Glutamatergic neuron (in vitro differentiated cells): ENCODE measurements at places on chromosomes 11 and 22.

DNA sequence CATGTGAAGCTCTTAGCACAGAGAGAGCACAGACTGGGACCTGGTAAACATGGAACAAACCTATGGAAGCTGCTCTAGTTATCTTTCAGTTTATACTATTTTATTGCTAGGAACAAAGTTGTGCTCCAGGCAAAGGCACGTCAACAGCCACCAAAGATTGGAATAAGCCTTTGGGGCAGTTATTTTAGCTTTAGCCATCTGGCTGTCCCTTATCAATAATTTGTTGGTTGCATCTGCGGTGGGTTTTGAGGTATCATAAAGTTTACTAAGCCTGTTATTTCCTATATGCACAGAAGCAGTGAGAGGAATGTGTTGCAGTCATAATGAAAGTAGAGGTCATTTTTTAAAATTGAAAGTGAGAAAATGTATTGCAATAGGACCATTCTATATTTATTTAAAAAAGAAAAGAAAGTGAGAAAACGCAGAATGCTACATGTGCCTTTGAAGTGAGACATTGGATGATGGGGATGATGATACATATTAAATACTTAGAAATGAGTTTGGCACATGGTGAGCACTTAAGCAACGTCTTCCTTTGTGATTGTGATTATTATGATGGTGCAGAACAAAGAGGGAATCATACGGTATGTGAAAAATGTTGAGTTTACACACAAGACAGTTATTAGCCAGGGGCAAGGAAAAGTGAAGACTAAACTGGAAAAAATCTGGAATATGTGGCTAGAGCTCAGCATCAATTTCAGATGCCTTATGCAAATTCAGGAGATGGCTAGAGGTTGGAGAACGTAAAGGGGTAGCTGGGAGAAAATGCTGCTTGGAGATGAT is 58.3 kb downstream of the PRR5L start:
- DNase-seq: no peak

DNA sequence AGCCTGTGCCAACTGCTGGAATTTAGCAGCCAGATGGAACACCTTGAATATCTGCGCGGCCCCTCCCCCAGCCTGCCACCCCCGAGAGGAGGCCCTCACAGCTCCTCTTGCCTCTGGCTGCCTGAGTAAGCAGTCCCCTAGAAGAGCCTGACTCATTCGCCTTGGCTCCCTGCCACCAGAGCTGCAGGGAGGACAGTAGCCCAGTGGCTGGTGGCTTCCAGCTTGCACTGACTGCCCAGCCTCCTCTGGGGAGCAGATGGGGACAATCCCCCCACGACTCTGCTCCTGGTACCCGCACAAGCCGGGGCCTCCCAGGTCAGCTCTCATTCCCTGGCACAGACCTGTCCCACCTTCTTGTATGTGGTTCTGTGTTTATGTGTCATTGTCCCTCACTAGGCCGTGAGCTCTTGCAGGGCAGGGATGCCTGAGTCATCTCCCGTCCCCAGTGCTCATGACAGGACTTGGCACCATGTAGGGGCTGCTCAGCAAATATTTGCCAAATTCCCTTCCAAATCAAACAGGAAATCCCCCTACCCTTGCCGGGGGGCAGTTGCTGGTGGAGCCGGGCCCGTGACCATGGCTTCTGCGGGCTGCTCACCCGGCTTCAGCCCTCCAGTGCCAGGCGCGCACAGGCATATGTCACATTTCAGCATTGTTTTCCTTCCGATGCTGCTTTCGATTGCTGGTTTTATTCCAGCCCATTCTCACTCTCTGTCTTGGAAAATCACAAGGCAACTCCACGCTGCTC is 43.6 kb downstream of the CACNG2 start:
- DNase-seq: no peak

GRCh38 chr11:111059726-111060125 is 185.8 kb upstream of the POU2AF2 start:
- no peak for DNase-seq

DNA sequence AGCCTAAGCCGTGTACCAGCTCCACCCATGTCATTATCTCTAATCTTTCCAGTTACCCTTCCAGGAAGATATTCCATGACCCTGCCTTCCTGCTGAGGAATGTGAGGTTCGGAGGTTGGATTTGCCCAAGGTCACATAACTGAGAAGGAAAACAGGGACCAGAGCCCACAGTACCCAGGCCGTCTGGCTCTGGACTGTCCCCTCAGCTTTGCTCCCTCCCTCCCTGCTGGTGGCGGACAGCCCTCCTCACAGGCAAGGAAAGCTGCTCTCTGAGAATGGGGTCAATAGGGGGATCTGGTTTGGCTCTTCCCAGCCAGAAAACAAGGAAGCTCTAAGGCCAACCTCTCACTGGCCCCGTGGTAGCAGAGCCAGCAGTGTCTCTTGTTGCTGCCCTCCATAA is 63.3 kb downstream of the SYN3 start:
- no peak for DNase-seq

GRCh38 chr11:131703311-131703710 is 332.9 kb downstream of the NTM start:
- DNase-seq: no peak

DNA sequence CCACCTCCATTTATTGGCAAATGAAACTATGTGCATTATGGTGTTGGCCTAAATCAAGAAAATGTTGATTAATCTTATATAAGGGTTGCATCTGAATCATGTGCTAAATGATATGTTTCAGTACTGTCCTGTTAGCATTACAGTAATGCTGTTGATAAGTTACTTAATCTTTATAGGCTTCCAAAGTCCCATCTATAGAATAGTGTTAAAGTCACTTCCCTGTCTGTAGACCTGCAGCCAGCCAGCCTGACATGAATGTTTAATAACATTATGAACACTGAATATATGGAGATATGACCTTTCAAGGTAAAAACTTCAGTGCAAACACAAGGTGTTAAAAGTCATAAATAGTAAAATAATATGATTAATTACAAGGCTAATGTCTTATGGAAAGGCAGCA is 3.6 kb upstream of the TOM1 start:
- DNase-seq: no peak

GRCh38 chr22:43129426-43130425 is 13.5 kb downstream of the MCAT start:
- DNase-seq: no peak

DNA sequence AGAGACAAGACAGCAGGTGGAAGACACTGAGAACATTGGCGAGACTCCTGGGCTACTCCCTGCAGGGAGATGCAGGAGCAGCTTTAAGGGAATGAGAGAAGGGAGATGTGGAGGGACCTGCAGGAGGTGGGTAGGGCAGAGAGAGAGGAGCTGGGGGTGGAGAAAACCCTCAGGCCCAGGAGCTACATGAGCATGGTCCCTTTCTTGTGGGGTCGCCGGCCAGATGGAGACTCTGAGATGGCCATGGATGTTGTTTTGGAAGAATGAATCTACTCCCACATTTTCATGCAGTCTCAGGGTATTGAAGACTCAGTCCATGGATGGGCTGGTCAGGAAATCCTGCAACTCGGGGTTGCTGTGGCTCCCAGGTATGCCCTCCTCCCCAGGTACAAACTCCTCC is 1381.9 kb downstream of the TBC1D22A start:
- DNase-seq: no peak

DNA sequence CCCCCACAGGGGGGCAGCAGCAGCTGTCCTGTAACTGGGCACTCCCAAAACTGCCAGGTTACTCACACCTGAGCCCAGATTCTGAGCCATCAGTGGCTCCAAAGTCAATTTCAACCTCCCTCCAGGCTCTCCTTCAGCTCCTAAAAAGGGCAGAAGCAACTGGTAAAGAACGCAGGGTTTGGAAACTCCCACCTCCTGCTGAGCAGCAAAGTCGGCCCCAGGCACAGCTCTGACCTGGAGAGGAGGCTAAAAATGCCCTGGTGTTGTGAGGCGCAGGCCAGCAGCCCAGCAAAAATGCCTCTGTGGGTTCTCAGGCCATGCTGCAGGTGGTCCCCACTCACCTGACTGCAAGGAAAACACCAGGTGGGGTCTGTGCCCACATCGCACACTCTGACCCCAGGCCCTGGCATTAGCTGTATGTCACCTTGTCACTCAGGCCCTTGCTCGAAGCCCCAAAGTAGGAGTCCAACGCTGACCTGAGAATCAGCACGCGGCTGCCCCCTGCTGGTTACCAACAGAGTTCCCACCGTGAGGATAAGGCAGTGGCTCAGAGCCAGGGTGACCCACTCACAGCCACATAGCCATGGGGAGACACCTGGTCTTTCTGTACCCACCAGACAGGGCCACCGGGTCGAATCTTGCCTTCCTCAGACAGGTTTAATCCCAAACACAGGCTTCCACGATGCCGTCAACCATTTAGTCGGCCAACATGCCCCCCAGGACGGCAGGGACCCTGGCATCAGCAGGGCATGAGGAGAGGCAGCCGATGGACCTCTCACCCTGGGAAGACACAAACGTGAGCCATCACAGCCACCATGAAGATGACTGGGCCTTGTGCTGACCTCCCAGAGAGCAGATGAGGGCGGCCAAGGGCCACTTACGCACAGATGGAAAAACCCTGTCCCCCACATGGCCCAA is 11.1 kb downstream of the POLR3H start:
- peak; percentile 89 for DNase-seq

GRCh38 chr11:134640971-134641968 is 229.2 kb upstream of the B3GAT1 start:
- no peak for DNase-seq

DNA sequence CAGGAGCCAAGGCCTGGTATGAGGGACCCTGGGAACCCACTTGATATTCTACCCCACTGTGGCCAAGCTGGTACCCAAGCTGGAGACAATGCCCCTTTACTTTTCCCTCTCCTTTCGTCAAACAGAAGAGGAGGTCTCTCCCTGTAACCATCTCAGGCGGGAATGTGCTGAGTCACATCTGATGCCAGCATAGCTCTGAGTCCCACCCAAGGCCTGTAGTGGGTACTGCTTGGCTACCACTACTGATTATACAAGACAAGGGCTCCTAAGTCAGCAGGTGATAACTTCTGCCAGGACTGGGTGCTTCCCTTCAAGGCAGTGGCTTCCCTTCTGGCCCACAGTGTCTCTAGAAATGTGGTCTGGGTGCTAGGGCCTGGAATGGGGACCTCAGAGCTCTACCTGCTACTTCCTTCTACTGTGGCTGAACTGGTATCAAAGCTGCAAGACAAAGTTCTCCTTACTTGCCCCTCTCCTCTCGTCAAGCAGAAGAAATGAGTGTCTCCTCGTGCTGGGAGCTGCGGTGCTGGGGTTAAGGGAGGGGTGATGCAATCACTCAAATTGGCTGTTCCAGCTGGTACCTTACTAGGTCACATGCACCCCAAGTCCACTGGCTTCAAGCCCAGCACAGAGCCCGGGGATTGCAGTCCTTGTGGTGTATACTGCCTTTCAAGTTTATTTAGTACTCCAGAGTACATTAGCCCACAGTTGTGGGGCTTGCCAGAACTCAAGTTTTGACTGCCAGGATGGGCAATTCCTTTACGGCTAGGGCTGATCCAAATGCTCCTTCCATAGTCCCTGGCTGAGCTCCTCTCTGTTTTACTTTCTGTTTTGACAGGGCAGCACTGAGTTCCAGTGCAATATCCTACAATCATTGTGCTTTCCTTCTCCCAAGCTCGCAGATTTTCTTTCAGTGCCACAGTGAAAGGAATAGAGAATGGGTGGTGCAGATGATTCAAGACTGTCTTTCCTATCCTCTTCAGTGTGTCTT is 419.7 kb upstream of the CNTN5 start:
- no peak for DNase-seq

DNA sequence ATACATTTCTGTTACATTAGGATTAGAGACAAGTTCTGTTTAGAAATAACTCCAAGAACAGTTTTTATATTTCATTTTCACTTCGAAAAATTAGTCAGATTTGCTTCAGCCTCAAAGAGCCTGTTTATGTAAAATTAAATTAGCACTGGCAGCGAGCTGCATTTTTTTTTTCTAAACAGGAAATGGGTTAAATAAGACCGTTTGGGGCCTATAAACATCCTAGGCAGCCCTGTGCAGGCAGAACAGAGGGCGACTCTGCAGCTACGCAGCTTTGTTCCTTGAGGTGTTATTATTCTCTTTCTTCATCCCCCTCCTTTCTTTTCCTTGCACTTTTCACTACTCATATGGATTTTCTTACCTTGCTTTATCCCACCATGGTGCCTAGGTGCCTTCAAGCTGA is 48.7 kb downstream of the CWC15 start:
- DNase-seq: no peak

- DNase-seq: no peak
Observed at GRCh38 chr11:103587901-103588788, 448.3 kb upstream of the DDI1 start.
